ENCODE measurements at places on chromosomes 2 and 18. TPM values are rescaled to one million over a fixed set of nuclear protein-coding genes. Genes with fewer than 3 reads are reported as not detected.

Gene CXCR1
- total RNA-seq, result 0.96 TPM

Gene EVA1A
- 2.5 TPM for total RNA-seq

Gene IL1RN
- total RNA-seq, result not detected

Gene TUBA3E
- not detected for total RNA-seq

Gene MARS2
- 8.2 TPM for total RNA-seq

Gene ERCC3
- total RNA-seq, result 30.2 TPM

Gene DSG4
- not detected for total RNA-seq

Gene DPYSL5
- 0.07 TPM for total RNA-seq

DNA sequence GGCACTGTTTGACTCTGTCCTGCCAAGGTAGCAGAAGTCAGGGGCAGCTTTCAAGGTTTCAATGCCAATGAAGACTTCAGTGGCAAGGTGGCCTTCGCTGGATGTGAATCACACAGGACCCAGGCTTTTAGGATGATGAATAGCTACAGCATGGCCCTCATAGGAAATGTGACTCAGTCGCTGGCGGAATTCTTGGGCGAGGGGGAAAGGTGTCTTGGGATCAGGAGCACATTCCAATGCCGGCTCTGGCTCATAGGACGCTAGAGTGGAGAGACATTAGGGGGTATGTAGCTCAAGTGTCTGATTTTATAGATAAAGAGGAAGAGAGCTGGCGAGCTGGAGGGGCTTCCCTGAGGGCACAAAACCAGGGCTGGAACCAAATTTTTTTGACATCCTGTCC lies 68.6 kb downstream of the SMIM21 start:
- H3K4me3 ChIP-seq, result no peak overlapping the region
- H3K27ac ChIP-seq, result no peak overlapping the region
- DNase-seq, result no peak
- no peaks in the 10 kb centered on the region for H3K36me3 ChIP-seq
- no peaks in the 10 kb centered on the region for H3K4me1 ChIP-seq

- no peaks in the 10 kb centered on the region for H3K36me3 ChIP-seq
- no peak for DNase-seq
- H3K27me3 ChIP-seq, result no peaks in the 10 kb centered on the region
- H3K4me3 ChIP-seq, result no peak overlapping the region
- H3K27ac ChIP-seq, result no peak overlapping the region
These were observed 485.2 kb upstream of the REG3G start for GRCh38 chr2:78540255-78540654.

DNA sequence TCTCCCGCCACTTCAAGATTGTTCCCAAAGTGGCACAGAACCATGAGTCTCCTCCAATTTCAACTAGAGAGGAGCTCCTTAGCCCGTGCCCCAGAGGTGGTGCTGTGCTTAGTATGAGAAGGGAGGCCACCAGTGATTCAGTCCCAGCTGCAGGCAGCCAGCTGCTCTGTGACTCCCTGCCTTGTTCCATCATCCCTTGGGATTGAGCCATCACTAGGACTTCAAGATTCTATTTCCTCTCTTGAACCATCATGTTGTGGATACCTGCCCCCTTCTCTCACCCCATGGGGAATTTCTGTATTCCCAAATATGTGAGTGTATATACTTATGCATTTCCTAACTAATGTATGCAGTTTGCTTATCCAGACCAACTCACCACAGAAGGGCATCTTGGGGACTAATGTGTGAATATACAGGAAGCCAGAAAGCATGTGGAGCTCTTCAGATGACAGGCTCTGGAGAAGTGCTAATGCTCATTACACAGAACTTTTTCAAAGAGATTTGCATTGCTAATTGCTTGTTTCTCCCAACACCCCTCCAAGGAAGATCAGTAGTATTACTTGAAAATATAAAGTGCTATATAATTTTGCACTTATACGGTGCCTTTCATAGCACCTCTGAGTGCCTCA lies 111.0 kb upstream of the MAP3K20 start:
- H3K27ac ChIP-seq, result no peak overlapping the region
- peaks cover 10% of the 10 kb centered on the region for H3K4me1 ChIP-seq
- no peaks in the 10 kb centered on the region for H3K27me3 ChIP-seq

DNA sequence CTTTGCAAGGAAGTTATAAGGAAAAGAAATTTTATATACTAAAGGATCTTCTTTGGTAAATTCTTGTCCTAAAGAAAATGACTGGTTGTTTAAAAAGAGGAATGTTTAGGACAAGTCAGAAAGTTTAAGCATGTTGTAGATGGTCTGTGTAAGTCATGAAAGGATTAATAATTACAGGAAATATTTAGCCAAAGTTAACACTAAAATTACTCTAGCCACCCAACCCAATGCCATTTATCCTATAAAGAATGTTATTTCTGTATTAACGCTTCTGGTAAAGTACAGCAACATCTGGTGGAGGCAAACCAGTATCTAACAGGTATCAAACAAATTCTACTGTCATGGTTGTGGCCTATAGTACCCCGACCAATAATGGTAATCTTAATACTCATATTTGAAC lies 546.9 kb upstream of the PKDCC start:
- no peak for DNase-seq
- no peaks in the 10 kb centered on the region for H3K27me3 ChIP-seq
- H3K36me3 ChIP-seq, result no peaks in the 10 kb centered on the region
- H3K4me3 ChIP-seq, result no peak overlapping the region
- H3K4me1 ChIP-seq, result no peaks in the 10 kb centered on the region

DNA sequence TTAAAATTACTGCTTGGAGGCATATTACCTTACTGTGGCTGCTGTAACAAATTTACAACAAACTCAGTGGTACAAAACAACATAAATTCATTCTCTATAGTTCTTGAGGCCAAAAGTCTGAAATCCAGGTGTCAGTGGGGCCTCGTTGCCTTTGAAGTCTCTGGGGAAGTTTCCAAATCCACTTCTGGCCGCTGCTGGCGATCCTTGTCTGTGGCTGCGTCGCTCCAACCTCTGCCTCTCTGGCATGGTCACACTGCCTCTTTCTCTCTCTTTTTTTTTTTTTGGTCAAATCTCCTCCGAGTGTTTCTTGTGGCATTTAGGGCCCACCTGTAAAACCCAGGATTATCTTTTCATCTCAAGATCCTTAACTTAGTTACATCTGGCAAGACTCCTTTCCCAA lies 182.8 kb downstream of the ST6GAL2 start:
- DNase-seq, result no peak
- no peak overlapping the region for H3K4me3 ChIP-seq
- H3K4me1 ChIP-seq, result no peaks in the 10 kb centered on the region
- no peaks in the 10 kb centered on the region for H3K36me3 ChIP-seq
- H3K27me3 ChIP-seq, result peaks cover 4% of the 10 kb centered on the region

- H3K4me1 ChIP-seq, result no peaks in the 10 kb centered on the region
- H3K36me3 ChIP-seq, result no peaks in the 10 kb centered on the region
- no peak overlapping the region for H3K4me3 ChIP-seq
- H3K27ac ChIP-seq, result no peak overlapping the region
- H3K27me3 ChIP-seq, result no peaks in the 10 kb centered on the region
These were observed 62.7 kb upstream of the DOCK10 start for GRCh38 chr2:225104971-225105370.

GRCh38 chr2:189783451-189783926 lies 650 bp downstream of the ORMDL1 start:
- DNase-seq, result no peak
- H3K36me3 ChIP-seq, result peaks cover 62% of the 10 kb centered on the region
- no peaks in the 10 kb centered on the region for H3K27me3 ChIP-seq

- no peaks in the 10 kb centered on the region for H3K27me3 ChIP-seq
- H3K27ac ChIP-seq, result peak overlapping the region; percentile 61
- peak; percentile 92 for DNase-seq
These were observed 24.9 kb upstream of the RHOB start for GRCh38 chr2:20421988-20422370.

DNA sequence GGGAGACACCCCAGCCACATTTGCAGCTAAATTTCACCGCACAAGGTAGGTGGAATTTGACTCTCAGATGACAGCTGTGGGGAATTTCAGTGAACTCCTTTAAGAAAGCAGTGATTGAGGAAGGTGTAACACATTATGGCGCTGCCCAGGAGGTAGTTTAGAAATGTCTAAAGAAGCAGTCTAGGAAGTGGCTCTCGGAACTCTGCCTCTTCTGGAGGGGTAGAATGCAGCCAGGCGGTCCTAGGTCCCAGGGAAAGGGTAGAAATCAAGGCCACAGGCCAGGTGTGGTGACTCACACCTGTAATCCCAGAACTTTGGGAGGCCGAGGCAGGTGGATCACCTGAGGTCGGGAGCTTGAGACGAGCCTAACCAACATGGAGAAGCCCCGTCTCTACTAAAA lies 179.0 kb upstream of the HAAO start:
- H3K27ac ChIP-seq, result no peak overlapping the region
- H3K4me3 ChIP-seq, result no peak overlapping the region
- no peak for DNase-seq
- H3K36me3 ChIP-seq, result no peaks in the 10 kb centered on the region
- no peaks in the 10 kb centered on the region for H3K27me3 ChIP-seq

GRCh38 chr18:703213-703967 lies 9.0 kb downstream of the ENOSF1 start:
- H3K27ac ChIP-seq, result no peak overlapping the region
- H3K27me3 ChIP-seq, result no peaks in the 10 kb centered on the region
- DNase-seq, result no peak
- no peak overlapping the region for H3K4me3 ChIP-seq
- no peaks in the 10 kb centered on the region for H3K4me1 ChIP-seq

- no peaks in the 10 kb centered on the region for H3K36me3 ChIP-seq
- H3K4me3 ChIP-seq, result no peak overlapping the region
- H3K27ac ChIP-seq, result no peak overlapping the region
- H3K27me3 ChIP-seq, result no peaks in the 10 kb centered on the region
- DNase-seq, result no peak
These were observed 291.2 kb downstream of the RAD51AP2 start for GRCh38 chr2:17226941-17227490.

DNA sequence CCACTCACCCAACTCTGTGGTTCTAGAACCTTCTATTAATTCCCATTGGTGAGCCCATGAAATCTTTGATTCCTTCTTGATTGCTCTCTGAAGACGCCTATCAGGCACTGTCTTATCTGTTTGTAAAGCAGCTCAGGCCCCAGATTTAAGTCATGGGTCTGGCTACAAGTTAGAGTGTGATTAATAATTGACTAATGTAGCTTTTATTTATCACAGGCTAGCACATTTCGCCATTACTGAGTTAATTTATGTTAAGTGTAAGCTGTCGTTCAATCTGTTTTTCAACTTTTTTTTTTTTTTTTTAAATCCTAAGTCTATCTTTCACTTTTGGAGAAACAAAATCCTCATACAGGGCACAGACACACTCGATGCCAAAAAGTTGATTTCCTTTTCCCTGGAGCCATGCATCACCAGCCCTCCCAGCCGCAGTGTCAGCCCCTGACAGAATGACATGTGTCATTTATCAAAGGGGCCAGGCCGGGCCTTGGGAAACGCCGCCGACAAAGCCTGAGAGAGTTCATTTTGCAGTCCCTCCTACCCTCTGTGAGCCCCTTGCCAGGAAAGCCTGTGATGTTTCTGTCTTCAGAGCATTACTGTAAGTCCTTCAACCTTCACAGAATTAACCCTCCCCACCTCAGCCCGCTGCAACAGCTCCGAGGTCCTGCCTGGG lies 15.8 kb downstream of the TSHZ1 start:
- H3K4me3 ChIP-seq, result peak overlapping the region; percentile 12
- no peak for DNase-seq
- H3K36me3 ChIP-seq, result no peaks in the 10 kb centered on the region
- no peaks in the 10 kb centered on the region for H3K27me3 ChIP-seq
- H3K27ac ChIP-seq, result no peak overlapping the region
- peaks cover 56% of the 10 kb centered on the region for H3K4me1 ChIP-seq

DNA sequence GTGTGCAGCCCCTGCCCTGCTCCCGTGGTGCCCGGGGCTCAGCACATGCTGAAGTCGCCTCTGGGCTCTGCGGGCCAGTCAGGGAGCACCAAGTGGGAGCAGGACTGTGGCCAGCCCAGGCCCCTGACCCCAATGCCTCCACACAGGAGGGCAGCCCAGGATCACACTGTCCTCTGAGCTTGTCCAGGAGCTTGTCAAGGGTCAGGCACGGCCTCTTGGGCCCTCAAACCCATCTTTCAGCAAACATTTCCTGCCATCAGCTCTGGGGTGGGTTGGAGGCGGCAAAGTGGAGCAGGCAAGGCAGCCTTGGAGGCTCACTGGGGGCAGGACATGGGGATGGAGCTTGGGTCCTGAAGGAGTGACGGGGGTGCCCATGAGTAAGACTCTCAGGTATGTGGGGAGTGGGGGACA lies 10.3 kb downstream of the SNED1 start:
- peaks cover 37% of the 10 kb centered on the region for H3K4me1 ChIP-seq
- peaks cover 4% of the 10 kb centered on the region for H3K36me3 ChIP-seq
- H3K4me3 ChIP-seq, result no peak overlapping the region
- H3K27ac ChIP-seq, result no peak overlapping the region
- peak; percentile 32 for DNase-seq

- DNase-seq, result no peak
- no peak overlapping the region for H3K27ac ChIP-seq
- no peak overlapping the region for H3K4me3 ChIP-seq
- H3K4me1 ChIP-seq, result no peaks in the 10 kb centered on the region
These were observed 10.0 kb downstream of the MAPK4 start for GRCh38 chr18:50569930-50570329.

DNA sequence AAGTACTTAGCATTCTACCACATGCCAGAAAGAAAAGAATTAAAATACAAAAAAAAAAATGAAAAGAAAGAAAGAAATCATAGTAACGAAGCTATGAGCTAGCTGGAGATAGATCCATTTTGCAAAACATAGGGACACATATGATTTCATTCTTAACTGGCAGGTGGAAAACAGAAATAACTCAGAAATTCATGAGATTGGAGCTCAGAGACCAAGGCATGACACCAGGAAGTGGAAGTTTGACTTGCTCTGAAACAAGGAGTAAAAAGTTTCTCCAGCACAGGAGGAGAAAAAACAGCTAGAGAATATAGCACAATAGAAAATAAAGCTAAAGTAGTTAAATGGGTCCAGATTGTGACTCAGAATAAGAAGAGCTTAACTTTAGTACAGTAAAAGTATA lies 278.1 kb downstream of the ZEB2 start:
- H3K4me1 ChIP-seq, result peaks cover 8% of the 10 kb centered on the region
- no peak for DNase-seq
- H3K4me3 ChIP-seq, result no peak overlapping the region
- no peaks in the 10 kb centered on the region for H3K36me3 ChIP-seq

DNA sequence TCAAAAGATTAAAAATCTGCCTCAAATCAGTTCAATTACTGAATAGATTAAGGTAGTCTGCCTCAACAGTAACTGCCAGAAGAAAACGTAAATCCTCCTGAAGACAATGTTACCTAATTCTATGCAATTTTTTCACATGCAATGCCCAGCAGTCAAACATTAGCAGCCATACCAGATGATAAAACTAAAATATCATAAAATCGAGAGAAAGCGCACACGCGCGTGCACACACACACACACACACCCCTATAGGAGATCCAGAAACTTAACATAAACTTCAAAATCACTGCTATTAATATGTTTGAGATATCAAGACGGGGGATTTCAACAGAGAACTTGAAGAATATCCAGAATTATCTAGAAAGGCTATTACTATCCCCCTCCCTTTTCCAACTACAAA lies 32.9 kb downstream of the ROCK2 start:
- no peak overlapping the region for H3K27ac ChIP-seq
- no peaks in the 10 kb centered on the region for H3K27me3 ChIP-seq
- H3K4me3 ChIP-seq, result no peak overlapping the region
- no peaks in the 10 kb centered on the region for H3K36me3 ChIP-seq
- peaks cover 74% of the 10 kb centered on the region for H3K4me1 ChIP-seq

All from psoas muscle (tissue), 8 donors.